ENCODE measurements at places on chromosomes 2 and 18. TPM values are rescaled to one million over a fixed set of nuclear protein-coding genes. Genes with fewer than 3 reads are reported as not detected.

TMEM169 gene
- total RNA-seq: 0.48 TPM

RAB6D gene
- total RNA-seq: not detected

EEF1B2 gene
- total RNA-seq: 1,038 TPM

MBP gene
- total RNA-seq: 53.9 TPM

FAM117B gene
- total RNA-seq: 6.0 TPM

SMPD4 gene
- 107 TPM for total RNA-seq

SNRNP200 gene
- 200 TPM for total RNA-seq

CASP8 gene
- total RNA-seq: 36.1 TPM

ACVR1 gene
- total RNA-seq: 12.7 TPM

GYPC gene
- 143 TPM for total RNA-seq

All from activated CD8-positive, alpha-beta memory T cell treated with anti-CD3 and anti-CD28 coated beads for 36 hours (primary cell).